T-cell (primary cell): ENCODE measurements at places on chromosomes 4 and X.

DNA sequence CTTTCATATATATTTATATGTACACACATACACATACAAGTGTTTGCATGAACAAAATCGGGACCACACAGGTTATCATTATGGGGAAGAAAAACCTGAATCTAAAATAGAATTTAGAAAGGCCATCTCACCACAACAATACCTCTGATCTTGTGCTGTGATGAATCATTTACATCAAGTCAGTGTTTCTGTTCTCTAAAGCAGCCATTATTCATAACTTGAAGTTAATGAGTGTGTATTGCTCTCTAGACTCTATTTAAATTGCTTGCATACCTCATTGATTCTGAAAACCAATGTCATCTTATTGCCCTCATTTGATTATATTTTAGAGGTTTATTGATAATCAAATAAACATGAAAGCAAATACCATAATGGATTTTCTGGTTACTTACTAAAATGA is 71.6 kb downstream of the FAM114A1 start:
- no peak for DNase-seq

- no peak for DNase-seq
These were observed 725.5 kb upstream of the ATOH1 start for GRCh38 chr4:93103042-93103441.

DNA sequence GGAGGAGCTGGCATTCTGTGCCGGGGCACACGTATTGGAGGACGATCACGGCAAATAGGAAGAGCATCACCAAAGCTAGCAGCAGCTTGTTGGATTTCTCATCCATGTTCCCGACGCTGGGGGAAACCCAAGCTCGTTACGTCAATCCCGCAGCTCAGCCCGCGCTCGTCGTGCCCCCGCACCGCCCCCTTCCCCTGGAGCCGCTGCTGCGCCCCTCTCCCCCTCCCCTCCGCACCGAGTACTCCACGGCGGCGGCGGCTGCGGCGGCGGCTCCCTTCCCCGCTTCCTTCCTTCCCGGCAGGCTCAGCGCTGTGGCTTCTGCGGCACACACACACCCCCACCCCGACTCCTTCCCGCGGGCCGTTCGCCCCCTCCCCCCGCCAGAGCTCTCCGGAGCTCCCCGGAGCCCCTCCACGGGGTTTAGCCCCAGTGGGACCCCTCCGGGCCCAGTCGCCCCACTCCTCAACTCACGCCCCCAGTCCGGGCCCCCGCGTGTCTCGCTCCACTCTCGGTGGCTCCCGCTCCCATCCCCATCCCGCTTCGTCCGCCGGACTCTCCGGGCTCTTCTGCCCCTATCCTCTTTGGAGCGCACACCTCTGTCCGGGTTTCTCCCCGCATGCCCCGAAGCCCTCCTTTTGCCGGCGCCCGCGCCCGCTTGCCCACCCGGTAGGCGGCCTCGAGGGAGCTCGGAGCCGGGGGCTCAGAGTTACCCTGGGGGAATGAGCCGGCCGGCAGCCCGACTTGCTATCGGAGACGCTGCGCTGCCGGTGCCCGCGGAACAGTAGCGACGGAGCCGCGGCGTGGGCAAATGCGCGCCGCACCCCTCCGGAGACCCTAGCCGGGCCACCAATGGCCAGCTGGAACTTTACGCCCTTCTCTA is 978 bp downstream of the HS6ST2 start:
- DNase-seq = no peak

GRCh38 chrX:2500803-2501558 is at the start of the genes DHRSX and ZBED1:
DHRSX (minus strand) TSS chrX:2500976; CDS start chrX:2500925, 51 bp downstream.
ZBED1 (minus strand) TSS chrX:2500976; CDS start chrX:2490719, 10,257 bp downstream.
- DNase-seq = peak; percentile 23

GRCh38 chr4:168674077-168674747 is 177.4 kb downstream of the PALLD start:
- DNase-seq = no peak

GRCh38 chr4:185783574-185783973 is 28.4 kb downstream of the SORBS2 start:
- DNase-seq = no peak

- DNase-seq = no peak
These were observed 230.8 kb upstream of the TET2 start for GRCh38 chr4:104915864-104916263.

- no peak for DNase-seq
These were observed 787 bp upstream of the SRPX2 start for GRCh38 chrX:100643212-100643611.

DNA sequence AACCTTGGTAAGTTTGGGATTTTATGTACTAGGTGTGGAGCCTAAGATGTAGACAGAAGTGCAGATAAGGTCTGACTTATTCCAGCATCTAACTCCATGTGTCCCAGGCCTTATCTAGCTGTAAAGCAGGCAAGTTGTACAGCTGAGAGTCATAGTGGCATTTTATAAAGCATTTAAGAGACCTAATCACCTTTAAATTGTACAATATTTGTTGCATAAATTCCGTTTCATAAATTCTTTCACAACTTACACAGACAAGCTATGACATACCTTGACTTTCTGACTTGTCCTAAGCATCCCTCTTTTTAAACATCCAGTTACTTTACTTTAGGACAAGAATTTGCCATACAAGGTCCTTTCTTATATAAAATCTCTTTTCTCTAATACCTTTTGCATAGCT is 11.0 kb downstream of the SYAP1 start:
- DNase-seq = no peak

GRCh38 chr4:44736900-44737299 is 10.5 kb upstream of the GNPDA2 start:
- DNase-seq = no peak

GRCh38 chr4:2830632-2831610 is 12.7 kb upstream of the ADD1 start:
- no peak for DNase-seq

DNA sequence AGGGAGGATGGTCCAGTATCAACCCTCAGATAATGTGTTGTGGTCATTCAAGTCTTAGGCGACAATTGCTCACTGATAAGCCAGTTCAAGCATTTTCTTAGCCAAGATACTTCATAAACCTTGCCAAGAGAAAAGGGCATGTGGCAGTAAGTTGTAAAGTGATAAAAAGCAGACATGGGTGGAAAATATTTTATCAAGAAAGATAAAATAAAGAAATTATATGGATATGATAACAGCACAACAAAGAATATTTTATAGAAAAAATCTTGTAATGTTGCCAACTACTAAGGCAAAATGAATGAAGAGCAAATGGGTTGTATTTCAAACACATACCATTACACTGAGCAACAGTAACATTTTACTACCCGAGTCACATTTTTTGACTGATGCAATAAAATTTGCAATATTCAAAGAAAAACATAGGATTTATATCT is 217.4 kb upstream of the PITX2 start:
- no peak for DNase-seq

- no peak for DNase-seq
These were observed 247.2 kb downstream of the PALLD start for GRCh38 chr4:168744021-168744420.

- DNase-seq = no peak
These were observed 47.7 kb downstream of the DDX3X start for GRCh38 chrX:41381685-41382084.

GRCh38 chr4:177487977-177488376 is 45.7 kb upstream of the AGA start:
- no peak for DNase-seq

DNA sequence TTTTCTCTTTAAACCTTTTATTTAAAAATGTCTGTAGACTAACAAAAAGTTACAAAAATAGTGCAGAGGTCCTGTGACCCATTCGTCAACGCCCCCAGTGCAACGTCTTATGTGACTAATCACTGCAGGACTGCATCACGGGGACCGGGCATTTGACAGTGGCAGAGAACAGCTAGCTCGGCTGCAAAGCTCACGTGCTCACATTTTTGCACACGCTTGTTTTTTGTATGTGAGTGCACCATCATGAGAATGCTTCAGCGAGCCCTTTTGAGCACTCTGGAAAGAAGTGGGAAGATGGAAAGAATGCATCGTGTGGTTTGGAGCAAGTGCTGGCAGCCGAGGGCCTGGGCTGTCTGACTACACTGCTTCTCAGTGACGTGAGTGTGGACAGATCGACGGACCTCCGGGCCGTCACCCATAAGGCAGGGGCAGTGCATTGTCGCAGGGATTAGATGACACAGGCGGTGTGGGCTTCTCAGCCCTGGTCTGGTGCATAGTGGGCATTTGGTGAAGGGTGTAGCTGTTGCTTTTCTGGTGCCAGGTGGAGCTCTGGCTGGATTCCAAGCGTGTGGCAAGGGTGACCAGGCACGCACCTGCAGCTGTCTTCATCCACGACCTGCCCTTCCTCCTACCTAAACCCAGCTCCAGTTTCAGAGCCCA is 17.7 kb downstream of the SPON2 start:
- no peak for DNase-seq

- no peak for DNase-seq
These were observed 381.0 kb upstream of the TEX13C start for GRCh38 chrX:124938715-124939114.

GRCh38 chr4:55444827-55445226 is 49.1 kb downstream of the TMEM165 start:
- DNase-seq = no peak

DNA sequence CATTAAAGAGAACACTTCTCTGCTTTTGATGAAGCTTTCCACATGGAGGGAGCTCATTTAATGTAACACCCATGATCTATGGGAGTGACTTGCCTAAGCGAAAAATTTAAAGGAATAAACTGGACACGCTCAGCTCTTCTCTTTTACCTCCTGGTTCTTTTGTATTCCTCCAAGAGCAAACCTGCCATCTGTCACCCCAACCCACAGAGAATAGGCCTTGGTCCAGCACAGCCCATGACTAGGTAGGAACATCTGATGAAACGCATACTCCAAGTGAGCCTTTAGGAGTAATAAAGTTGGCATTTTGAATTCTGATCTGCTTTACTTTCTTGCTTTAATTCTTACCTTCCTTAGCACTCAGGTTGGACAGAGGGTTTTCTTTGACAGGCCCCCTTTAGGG is 389.0 kb downstream of the HNRNPD start:
- no peak for DNase-seq

DNA sequence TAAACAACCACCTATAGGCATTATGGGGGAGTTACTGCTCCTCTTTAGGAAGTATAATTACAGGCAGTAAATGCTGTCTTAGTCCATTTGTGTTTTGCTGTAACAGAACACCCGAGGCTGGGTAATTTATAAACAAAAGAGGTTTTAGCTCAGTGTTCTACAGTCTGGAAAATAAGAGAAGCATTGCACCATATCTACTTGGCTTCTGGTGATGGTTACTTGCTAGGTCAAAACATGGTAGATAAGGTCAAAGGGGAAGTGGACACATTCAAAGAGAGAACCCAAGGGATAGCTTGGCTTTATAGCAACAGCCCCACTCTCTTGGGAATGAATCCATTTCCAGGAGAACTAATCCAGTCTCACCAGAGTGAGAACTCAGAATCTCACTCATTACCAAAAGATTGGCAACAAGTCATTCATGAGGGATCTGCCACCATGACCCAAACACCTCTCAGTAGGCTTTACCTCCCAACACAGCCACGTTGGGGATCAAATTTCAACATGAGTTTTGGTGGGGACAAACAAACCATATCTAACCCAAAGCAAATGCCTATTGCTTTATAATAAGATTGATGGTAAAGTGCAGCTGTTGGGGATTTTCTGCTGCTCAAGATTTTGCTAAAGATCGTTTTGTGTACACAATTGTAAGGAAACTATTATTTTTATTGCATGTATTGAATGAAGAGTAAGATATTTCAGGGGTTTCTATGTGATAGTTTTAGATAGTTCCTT is 32.6 kb downstream of the STAG2 start:
- DNase-seq = no peak

DNA sequence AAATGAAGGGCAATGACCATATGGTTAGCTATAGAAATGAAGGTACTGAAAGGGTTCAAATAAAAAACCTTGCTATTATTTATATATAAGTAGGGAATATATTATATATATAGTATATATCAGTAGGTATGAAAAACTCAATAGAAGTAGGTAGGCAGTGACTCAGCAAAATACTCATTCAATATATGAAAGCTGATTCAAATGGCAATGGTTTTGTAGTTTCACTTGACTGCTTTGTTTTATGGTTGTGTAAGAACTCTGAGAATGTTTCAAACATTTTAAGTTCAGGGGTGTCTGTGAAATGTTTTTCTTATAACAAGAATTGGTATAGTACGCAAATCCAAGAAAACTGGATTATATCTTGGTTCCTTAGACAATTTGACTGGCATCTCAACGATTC is 4.1 kb downstream of the ZNF280C start:
- no peak for DNase-seq

- peak; percentile 4 for DNase-seq
These were observed 96.5 kb upstream of the MAOA start for GRCh38 chrX:43559644-43560043.

GRCh38 chr4:930028-930551 is 2.0 kb downstream of the GAK start:
- DNase-seq = no peak

DNA sequence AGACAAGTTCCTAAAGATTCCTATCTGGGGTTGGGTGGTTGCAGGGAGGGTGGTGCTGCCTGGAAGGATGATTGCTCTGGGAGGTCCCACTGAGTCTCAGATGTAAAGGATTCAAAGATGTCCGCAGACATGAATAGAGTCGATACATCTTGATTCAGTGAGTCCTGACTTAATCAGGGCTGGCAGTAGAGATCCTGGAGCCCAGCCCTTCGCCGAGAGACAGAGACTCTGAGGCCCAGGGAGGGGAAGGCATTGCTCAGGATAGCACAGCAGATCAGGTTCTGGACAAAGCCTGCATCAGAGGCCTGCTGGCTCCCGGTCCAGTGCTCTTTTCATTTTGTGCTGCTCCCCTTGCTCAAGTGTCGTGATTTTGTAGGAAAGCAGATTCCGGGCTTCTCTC is 21.7 kb downstream of the PJA1 start:
- DNase-seq = no peak

GRCh38 chr4:111399623-111400022 is 745.6 kb upstream of the FAM241A start:
- DNase-seq = no peak

GRCh38 chr4:185203486-185204237 is at the start of gene CFAP97:
CFAP97 (minus strand) TSS chr4:185204000; CDS start chr4:185191196, 12,804 bp downstream.
- DNase-seq = peak; percentile 81

- DNase-seq = no peak
These were observed 70.1 kb upstream of the HPGD start for GRCh38 chr4:174592256-174592984.
